Fibroblast of skin of right biceps (primary cell): ENCODE measurements at places on chromosomes 6 and 20.

DNA sequence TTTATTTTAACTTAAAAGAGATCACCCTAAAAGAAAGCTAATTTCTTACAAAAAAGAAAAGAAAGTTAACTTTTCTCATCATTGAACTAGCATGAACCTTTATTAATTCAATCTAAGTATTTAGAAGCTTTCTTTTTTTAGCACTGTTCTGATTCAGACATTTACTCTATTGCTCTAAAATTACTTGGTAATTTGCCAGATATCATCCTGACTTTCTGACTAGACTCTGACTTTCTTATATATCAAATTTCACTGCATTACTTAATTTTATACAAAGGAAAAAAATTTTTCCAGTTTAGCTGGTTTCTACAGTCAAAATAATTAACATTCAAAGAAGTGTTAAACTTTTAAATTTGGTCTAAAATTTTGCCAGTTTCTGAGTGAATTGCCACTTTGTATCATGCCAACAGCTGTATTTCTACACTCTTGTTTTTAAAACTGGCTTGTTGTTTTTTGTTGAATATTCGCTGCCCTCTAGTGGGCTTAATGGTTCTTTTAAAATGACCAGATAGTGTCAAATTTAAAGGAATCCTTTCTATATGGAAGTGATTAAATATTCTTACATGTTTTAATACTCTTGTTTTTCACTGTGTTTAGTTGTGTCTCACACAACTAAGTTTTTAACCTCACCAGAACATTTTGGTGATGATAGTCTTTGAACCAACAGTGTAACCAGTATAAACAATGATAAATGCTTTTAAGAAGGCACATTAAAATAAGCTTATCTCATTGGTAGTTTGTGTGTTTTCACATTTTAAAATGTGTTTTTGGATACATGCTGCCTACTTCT is 102.0 kb downstream of the POPDC3 start:
- DNase-seq = peak; percentile 62

DNA sequence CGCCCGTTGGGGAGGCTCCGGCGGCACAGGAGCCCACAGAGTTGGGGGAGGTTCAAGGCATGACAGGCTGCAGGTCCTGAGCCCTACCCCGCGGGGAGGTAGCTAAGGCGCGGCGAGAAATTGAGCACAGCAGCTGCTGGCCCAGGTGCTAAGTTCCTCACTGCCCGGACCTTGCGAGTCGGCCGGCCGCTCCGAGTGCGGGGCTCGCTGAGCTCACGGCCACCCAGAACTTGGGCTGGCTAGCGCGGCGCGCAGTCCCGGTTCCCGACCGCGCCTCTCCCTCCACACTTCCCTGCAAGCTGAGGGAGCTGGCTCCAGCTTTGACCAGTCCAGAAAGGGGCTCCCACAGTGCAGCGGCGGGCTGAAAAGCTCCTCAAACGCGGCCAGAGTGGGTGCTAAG is 23.9 kb upstream of the KIF13A start:
- no peak for DNase-seq

DNA sequence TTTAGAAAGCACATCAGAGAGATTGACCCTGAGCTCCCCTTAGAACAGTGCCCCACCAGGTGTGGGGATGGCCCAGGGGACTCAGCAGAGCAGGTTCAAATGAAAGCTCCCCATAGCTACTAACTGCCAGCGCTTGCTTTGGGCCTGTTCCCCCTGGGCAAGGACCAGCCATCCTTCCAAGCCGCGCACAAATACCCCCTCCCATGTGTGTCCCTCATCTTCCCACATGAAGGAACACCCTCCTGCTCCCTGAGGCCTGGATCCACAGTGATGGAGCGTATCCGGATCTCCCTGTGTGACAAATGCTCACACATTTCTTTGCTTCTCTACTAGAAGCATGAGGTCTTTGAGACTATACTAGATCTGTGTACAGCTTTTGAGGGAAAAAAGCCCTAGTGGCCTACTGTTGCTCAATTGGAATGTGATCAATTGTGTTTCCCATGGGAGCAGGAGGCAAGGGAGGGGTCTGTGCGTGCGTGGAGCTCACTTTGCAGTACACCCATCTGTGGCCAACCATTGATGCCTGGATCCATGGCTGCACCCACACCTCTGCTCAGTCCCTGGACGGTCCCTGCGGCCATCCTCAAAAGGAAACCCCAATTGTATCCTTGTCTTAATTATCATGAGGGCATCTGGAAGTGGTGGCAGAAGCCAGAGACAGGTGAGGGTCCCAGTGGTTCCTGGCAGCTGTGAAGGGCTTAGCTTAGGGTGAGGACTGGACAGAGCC is 1.4 kb upstream of the RAET1G start:
- no peak for DNase-seq

DNA sequence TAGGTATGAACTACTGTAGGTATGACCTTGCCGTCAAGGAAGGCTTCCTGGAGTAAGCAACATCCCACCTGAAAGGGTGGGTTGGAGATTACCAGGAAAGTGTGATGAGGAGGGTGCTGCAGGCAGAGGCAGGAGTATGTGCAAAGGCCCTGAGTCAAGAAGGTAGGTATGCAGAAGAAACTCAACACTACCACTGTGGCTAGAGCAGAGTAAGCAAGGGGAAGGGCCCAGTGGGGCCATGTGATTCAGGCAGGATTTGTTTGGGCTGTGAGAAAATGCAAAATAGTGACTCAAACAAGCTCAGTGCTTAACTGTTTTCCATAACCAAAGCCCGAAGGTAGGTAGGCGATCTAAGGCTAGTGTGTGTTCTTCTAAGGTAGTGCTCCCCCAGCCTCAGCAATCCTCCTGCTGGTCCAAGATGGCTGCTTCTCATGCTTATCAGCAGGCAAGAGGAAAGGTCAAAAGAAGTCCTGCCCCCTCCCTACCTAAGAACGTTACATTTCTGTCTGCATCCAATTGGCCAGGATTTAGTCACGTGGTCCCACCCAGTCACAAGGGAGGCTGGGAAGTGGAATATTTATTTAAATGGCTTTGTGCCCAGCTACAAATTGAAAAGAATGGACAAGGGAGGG is 36.2 kb upstream of the HMGA1 start:
- peak; percentile 17 for DNase-seq

- DNase-seq = no peak
Measured at GRCh38 chr6:131258816-131259476, 123.7 kb downstream of the AKAP7 start.

DNA sequence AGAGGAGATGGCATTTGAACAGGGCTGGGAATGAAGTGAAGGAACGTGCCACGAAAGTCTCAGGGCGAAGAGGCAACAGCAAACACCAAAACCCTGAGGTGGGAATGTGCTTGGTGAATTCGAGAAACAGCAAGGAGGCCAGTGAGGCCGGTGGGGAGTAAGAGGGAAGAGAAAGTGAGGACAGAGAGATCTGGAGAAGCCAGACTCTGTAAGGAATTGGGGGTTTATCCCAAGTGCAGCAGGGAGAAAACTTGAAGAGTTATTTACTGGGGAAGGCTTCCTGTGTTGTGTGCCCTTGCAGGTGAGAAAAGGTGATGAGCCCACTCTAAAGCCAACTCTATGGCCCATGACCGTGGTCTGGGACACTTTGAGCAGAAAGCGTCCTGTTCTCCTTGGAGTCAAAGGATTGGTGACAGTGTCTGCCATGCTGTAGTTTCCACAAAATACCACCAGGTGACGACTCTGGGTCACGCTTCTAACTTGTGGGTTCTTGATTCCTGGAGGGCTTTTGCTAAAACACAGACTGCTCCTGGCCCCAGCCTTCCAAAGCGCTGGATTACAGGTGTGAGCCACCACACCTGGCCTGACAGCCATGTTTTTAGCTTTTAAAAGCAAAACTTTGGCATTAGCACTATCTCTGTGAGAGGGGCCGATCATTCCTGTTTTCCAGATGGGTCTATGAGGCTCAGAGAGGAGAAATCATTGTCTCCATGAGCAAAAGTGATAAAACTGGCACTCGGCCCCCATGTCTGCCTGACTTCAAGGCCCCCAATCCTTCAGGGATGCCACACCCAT is 18.0 kb upstream of the CSNK2A1 start:
- DNase-seq = peak; percentile 53

- DNase-seq = peak; percentile 45
Measured at GRCh38 chr6:159193923-159194322, 24.7 kb downstream of the FNDC1 start.

- DNase-seq = peak; percentile 69
Measured at GRCh38 chr6:169156108-169156792, 97.4 kb downstream of the THBS2 start.

GRCh38 chr6:5274231-5274630 is 12.9 kb downstream of the FARS2 start:
- DNase-seq = no peak

GRCh38 chr20:15851576-15852215 is 721.6 kb downstream of the KIF16B start:
- DNase-seq = no peak

- DNase-seq = no peak
Measured at GRCh38 chr6:67883500-67884366, 751.3 kb upstream of the ADGRB3 start.
